Hematopoietic multipotent progenitor cell (in vitro differentiated cells): ENCODE measurements at places on chromosomes 4 and X. TPM values are rescaled to one million over a fixed set of nuclear protein-coding genes. Genes with fewer than 3 reads are reported as not detected.

GRCh38 chr4:174154215-174154854, 129.1 kb downstream of the FBXO8 start:
- DNase-seq: no peak

DNA sequence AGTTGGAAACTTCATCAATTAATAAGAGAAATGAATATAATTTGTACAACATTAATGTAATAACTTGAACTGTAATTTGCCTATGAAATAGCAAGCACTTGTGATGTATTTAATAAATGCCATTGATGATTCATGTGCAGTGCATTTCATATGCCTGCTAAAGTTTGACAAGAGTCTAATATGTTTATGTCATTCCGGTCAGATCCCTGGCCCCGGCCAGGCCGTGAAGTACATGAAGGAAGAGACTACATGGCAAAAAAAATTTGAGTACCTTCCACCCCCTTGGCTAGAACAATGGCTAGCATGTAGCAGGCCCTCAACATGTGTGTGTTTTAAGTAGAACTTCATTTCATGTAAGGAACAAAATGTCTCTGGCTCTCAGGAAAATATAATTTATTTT, 161.3 kb downstream of the ATP10D start:
- DNase-seq: no peak

The TLL1 gene
- total RNA-seq: not detected

DNA sequence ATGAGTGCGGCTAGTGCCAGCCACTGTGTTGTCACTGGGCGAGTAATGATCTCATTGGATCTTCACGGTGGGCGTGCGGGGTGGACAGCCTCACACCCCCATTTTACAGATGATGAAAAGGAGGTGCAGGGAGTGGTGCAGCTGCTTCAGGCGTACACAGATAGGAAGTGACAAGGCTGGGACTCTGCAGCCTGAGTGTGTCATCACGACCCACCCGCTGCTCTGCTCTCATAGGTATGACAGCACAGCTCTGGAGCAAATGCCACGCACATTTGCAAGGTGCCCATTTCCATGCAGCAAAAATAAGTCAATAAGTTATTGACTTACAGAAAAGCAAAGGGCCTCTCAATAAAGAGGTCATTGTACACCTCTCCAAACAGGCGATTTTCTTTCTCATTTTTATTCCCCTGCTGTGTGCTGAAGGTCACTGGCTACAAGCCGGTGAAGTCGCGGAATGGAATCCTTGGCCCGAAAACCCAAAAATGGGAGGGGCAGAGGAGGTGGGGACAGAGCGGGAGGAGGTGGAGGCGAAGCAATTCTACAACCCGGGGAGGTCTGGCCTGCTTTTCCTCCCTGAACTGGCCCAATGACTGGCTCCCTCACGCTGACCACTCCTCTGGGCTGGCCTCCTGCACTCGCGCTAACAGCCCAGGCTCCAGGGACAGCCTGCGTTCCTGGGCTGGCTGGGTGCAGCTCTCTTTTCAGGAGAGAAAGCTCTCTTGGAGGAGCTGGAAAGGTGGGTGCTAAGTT, at the start of gene SOD3:
SOD3 (plus strand) TSS at position 658 of the 750 bp plus-strand sequence. CDS start 3,949 bp downstream, outside the sequence.
- no peak for DNase-seq

- no peak for DNase-seq
Observed at GRCh38 chr4:37956941-37957340, 3.3 kb upstream of the PTTG2 start.

DNA sequence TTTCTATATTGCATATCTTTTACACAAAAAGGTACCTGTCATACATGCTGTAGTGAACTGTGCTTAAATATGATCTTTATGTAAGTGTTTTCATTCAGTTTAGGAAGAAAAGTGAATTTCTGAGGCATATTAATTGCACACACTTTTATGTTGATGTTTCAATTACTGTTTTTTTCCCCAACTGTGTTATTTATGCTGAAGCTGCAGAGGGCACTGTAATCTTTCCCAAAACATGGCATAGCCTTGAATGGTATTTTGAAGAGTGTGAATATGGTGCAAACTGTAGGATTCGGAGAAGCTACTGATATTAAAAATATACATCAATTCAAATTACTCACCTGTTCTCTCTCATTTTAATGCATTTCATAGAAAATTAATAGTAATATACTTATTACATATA, 6.0 kb upstream of the CENPE start:
- DNase-seq: no peak

The HDAC6 gene
- total RNA-seq: 133 TPM

The IDUA gene
- 21.8 TPM for total RNA-seq

- no peak for DNase-seq
Observed at GRCh38 chr4:19375136-19375804, 876.4 kb upstream of the SLIT2 start.

DNA sequence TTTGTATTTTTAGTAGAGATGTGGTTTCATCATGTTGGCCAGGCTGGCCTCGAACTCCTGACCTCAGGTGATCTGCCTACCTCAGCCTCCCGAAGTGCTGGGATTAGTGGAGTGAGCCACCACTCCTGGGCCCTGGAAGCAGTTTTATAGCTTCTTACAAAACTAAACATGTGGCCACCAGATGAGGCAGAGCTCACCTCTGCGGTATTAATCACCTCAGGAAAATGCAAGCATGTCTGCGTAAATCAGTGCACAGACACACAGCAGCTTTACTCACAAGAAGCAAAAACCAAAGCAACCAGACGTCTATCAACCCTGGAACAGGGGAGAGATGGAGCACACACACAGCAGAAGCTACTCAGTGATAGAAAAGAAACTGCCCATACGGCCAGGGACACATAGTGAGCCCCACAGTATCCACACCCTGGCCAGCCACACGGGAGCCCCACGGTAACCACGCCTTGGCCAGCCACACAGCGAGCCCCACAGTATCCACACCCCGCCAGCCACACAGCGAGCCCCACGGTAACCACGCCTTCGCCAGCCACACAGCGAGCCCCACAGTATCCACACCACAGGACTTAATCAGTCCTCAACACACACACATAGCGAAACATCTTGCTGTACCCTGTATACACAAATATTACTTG, 30.2 kb downstream of the PPP2R3B start:
- DNase-seq: no peak

- DNase-seq: no peak
Observed at GRCh38 chr4:24802648-24803047, 7.3 kb downstream of the SOD3 start.

GRCh38 chr4:110487873-110488272, 11.9 kb downstream of the ENPEP start:
- no peak for DNase-seq
